ENCODE measurements at places on chromosomes 1 and 21. TPM values are rescaled to one million over a fixed set of nuclear protein-coding genes. Genes with fewer than 3 reads are reported as not detected.

Gene ENAH
- polyA plus RNA-seq, result 2.8 TPM

Gene IGSF9
- 14.0 TPM for polyA plus RNA-seq

Gene TMCC2
- polyA plus RNA-seq, result 0.17 TPM

Gene APOBEC4
- polyA plus RNA-seq, result not detected

Gene MRAP
- polyA plus RNA-seq, result not detected

Gene TCHH
- 0.09 TPM for polyA plus RNA-seq

DNA sequence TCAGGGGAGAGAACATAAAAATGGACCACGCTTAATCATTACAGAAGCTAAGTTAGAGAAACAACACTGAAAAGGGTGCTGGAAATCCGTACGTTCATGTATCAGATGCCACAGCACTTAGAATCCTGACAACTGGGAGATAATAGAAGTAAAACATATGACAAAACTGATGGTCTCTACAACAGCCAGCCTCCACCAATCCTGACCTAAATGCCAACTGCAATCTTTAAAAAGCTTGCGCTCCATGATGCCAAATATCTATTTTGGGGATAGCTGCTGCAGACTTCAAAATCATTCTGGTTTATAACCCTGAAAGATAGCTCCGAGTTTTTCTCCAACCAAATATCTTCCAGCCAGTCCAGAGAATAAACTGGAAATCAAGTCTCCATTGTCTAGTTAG is 178.3 kb downstream of the RERE start:
- no peak for DNase-seq
- no peak overlapping the region for H3K27ac ChIP-seq
- H3K36me3 ChIP-seq, result no peaks in the 10 kb centered on the region
- H3K4me1 ChIP-seq, result peaks cover 10% of the 10 kb centered on the region
- no peaks in the 10 kb centered on the region for H3K27me3 ChIP-seq

- H3K27me3 ChIP-seq, result no peaks in the 10 kb centered on the region
- no peak overlapping the region for H3K4me3 ChIP-seq
- H3K36me3 ChIP-seq, result no peaks in the 10 kb centered on the region
- H3K27ac ChIP-seq, result no peak overlapping the region
These were observed 141.4 kb downstream of the RUNX1 start for GRCh38 chr21:34907461-34908418.

GRCh38 chr1:168980656-168981055 is 125.8 kb upstream of the ATP1B1 start:
- H3K27me3 ChIP-seq, result no peaks in the 10 kb centered on the region
- H3K4me3 ChIP-seq, result no peak overlapping the region
- H3K27ac ChIP-seq, result no peak overlapping the region

DNA sequence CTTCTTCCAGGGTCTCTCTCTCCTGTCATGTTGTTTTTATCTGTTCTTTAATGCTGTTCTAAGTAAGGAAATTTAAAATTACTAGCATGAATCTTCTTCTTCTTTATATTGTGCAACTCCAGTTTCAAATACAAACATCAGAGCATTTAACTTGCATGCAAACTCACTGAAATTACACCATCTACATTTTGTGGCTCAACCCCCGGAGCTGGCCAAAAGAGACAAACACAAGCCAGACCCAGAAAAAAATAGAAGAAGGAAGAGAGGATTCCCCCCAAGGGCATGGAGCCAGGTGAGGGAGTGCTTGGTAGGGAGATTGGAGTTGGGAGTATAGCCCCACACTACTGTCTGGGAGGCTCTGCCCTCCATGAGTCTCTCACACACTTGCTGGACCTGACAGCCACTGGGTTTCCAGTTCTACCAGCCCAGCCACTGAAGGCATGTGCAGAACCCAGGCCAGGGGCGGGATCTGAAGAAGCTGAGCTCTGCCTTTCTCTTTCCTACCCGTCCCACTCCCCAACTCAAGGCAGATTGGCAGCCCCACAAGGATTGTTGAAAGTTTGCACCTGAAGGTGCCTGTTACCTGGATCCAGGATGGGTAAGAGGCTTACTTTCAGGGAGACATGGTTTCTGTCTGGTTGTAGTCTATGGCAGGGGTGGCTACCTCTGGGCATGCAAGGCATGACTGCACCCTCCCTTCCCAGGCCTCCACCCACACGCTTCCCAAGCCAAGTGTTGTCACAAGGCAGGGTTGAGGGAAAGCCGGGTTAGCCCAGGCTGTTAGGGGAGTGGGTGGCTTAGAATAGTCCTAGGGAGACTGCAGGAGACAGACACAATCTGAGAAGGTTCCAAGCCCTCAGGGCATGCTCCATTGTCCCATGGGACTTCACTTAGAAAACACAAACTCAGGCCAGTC is 297.2 kb downstream of the TGFB2 start:
- no peaks in the 10 kb centered on the region for H3K4me1 ChIP-seq
- DNase-seq, result no peak
- H3K27ac ChIP-seq, result no peak overlapping the region
- no peaks in the 10 kb centered on the region for H3K36me3 ChIP-seq
- H3K27me3 ChIP-seq, result no peaks in the 10 kb centered on the region

- peaks cover 26% of the 10 kb centered on the region for H3K4me1 ChIP-seq
- H3K27ac ChIP-seq, result no peak overlapping the region
- H3K4me3 ChIP-seq, result no peak overlapping the region
- no peaks in the 10 kb centered on the region for H3K27me3 ChIP-seq
- H3K36me3 ChIP-seq, result peaks cover 11% of the 10 kb centered on the region
- no peak for DNase-seq
These were observed 24.0 kb downstream of the TMEM53 start for GRCh38 chr1:44650159-44650831.

DNA sequence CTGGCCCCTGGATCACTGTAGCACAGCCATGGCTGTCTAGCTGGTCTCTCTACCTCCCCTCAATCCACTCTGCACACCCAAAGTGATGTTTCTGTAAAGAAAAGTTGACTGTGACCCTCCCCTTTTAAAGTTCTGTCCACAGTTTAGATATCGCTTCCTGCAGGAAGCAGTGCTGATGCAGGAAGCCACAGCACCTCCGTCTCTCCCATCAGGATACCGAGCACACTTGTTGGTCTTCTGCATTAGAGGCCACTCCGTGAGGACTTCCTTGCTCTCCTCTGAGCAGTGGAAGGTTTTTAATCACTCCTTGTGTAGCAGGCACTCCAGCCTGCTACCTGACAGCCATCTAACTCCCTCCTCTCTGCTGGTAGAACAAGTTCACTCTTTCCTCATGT is 69.5 kb downstream of the GADD45A start:
- no peaks in the 10 kb centered on the region for H3K27me3 ChIP-seq
- H3K4me1 ChIP-seq, result peaks cover 6% of the 10 kb centered on the region
- H3K4me3 ChIP-seq, result no peak overlapping the region

- DNase-seq, result no peak
- peak overlapping the region; percentile 14 for H3K27ac ChIP-seq
- H3K4me3 ChIP-seq, result no peak overlapping the region
- H3K27me3 ChIP-seq, result no peaks in the 10 kb centered on the region
- no peaks in the 10 kb centered on the region for H3K4me1 ChIP-seq
These were observed 12.2 kb upstream of the CDK18 start for GRCh38 chr1:205492201-205492667.

GRCh38 chr1:198295971-198296370 is 139.2 kb downstream of the NEK7 start:
- H3K27me3 ChIP-seq, result no peaks in the 10 kb centered on the region
- no peak for DNase-seq
- H3K4me3 ChIP-seq, result no peak overlapping the region

- no peaks in the 10 kb centered on the region for H3K27me3 ChIP-seq
- no peaks in the 10 kb centered on the region for H3K36me3 ChIP-seq
- no peak overlapping the region for H3K27ac ChIP-seq
- DNase-seq, result no peak
- H3K4me3 ChIP-seq, result no peak overlapping the region
These were observed 67.3 kb downstream of the GADD45A start for GRCh38 chr1:67752306-67752705.

GRCh38 chr1:233268389-233269022 is 27.0 kb downstream of the PCNX2 start:
- H3K4me3 ChIP-seq, result no peak overlapping the region
- H3K4me1 ChIP-seq, result no peaks in the 10 kb centered on the region
- DNase-seq, result no peak
- H3K27me3 ChIP-seq, result no peaks in the 10 kb centered on the region
- no peaks in the 10 kb centered on the region for H3K36me3 ChIP-seq

- DNase-seq, result no peak
- no peaks in the 10 kb centered on the region for H3K36me3 ChIP-seq
- no peak overlapping the region for H3K4me3 ChIP-seq
- peaks cover 12% of the 10 kb centered on the region for H3K4me1 ChIP-seq
- H3K27me3 ChIP-seq, result no peaks in the 10 kb centered on the region
These were observed 3.7 kb upstream of the PHACTR4 start for GRCh38 chr1:28365864-28366263.

DNA sequence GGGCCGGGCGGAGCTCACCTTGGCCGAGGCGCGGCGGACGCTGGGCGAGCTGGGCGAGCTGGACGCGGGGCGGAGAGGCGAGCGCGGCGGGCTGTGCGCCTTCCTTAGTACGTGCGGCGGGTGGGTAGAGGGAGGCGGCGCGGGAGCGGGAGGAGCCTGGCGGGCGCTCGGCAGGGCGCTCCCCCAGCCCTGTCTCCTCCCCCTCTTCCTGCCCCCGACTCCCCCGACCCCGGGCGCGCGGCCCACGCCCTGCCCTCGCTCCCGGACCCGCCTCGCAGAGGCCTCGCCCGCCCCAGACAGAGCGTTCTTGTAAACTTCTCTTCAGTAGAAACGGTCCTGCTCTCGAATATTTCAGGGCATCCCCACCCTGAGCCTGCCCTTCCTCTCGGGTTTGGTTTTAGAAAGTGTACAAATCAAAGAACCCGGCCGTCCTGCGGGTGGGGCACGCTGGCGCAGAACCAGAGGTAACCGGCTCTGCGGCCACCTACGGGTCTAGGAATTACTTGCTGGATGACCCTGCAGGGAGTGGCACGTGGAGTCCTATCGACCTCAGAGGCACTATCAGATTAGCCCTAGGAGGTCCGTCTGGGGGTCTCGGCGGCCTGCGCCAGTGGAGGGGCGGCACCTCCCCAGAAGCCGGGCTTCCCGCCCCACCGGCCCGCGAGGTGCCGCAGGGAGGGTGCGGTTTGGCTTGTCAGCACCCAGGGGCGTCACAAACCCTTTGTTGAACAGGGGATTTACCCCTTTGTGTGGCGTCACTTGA is at the start of gene S100A10:
Gene S100A10 (minus strand): TSS at position 126 of the 763 bp plus-strand sequence. CDS start 7,629 bp downstream, outside the sequence.
- peak within 1 kb of the TSS; percentile 89 for H3K27ac ChIP-seq
- H3K4me3 ChIP-seq, result peak within 1 kb of the TSS; percentile 70
- no peaks in the 10 kb centered on the region for H3K27me3 ChIP-seq
- H3K4me1 ChIP-seq, result peaks cover 32% of the 10 kb centered on the region
- no peaks in the 10 kb centered on the region for H3K36me3 ChIP-seq
- peak; percentile 74 for DNase-seq

- no peaks in the 10 kb centered on the region for H3K36me3 ChIP-seq
- H3K27ac ChIP-seq, result no peak overlapping the region
These were observed 121.4 kb downstream of the MRPL39 start for GRCh38 chr21:25485914-25486313.

DNA sequence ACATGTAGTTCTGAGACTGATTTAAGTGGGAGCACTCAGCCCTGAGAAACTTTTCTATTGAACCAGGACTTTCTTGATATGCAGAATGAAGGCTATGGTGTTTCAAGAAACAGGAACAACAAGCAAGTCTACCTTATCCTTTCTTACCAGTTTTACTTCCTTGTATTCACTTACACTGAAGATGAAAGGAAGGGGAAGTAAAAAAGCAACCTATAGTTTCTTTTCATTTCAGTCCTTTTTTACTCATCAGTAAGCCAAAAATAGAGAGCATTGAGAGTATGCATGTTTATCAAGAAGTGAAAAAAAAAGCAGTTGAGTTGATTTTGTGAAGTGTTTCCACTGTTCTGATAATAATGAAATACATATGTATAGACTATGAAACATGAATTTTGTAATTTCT is 1010.3 kb downstream of the AMY1C start:
- peaks cover 2% of the 10 kb centered on the region for H3K27me3 ChIP-seq
- no peak overlapping the region for H3K27ac ChIP-seq
- no peaks in the 10 kb centered on the region for H3K4me1 ChIP-seq
- no peaks in the 10 kb centered on the region for H3K36me3 ChIP-seq
- DNase-seq, result no peak

DNA sequence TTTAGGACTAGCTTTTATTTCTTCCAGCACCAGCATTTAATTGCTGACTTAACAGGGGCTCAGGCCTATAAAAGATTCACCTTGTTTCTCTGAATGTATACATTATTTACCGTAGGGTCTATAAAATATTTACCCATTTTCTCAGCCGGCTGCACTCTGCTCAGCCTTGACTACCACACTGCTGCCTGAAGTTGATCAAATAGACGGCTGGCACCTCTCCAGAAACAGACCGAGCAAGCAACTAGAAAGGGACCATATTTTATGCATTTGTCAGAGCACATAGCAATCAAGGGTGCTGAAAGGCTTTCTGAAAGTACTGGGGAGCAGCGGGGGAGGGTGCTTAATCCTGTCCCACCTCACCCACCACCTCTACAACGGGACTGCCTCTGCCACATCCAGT is 64.7 kb upstream of the FGGY start:
- H3K36me3 ChIP-seq, result no peaks in the 10 kb centered on the region
- H3K4me1 ChIP-seq, result no peaks in the 10 kb centered on the region
- peak; percentile 40 for DNase-seq

DNA sequence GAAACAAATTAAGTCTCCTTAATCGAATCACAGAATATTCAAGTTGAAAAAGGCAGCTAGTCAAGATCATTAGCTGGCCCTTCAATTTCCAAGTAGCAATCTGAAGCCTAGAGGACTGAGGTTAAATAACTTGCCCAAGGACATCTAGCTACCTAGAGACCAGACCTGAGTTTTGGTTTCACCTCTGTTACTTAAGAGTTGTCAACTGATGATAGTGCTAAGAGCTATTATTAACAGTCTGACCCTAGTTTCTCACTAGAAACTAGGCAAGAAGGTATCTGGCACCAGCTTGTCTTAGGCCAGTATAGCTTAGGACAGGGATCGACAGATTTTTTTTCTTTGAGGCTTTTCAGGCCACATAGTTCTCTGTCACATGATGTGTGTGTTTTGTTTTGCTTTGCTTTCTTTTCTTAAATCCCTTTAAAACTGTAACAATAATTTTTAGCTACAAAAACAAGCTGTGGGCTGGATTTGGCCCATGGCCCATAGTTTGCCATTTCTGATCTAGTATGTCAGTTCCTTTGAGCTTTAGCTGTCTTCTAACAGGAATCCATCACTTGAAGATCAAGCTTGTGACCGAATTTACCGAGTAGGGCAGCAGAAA is 23.2 kb downstream of the TRIM45 start:
- no peaks in the 10 kb centered on the region for H3K27me3 ChIP-seq
- no peaks in the 10 kb centered on the region for H3K4me1 ChIP-seq
- H3K36me3 ChIP-seq, result peaks cover 5% of the 10 kb centered on the region
- no peak for DNase-seq
- H3K4me3 ChIP-seq, result no peak overlapping the region

Data from liver (tissue), 10 donors.